NCI-H2171 treated with DMSO at 0.1 percent for 48 hours (cell line): ENCODE measurements at places on chromosomes 13 and 19.

GRCh38 chr19:58557221-58558065, 968 bp downstream of the UBE2M start:
- no peak for DNase-seq

DNA sequence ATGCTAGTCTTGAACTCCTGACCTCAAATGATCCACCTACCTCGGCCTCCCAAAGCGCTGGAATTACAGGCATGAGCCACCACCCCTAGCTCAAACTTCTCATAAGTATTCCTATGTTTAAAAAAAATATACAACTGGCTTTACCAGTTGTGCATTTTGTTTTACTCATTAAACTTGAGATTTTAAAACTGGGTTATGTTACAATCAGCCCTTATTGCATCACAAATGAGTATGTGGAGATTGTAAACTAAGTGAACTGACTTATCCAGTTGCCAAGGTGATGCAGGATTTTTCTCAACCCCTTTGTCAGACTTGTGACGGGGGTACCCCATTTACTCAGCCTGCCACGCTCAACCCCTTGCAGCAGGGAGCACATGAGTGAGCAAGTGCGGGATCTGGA, 14.4 kb upstream of the GTF2F2 start:
- no peak for DNase-seq

- DNase-seq, result peak; percentile 50
Measured at GRCh38 chr13:40536443-40537113, 129.9 kb downstream of the FOXO1 start.

GRCh38 chr19:33416307-33417215, 43.1 kb downstream of the CEBPG start:
- peak; percentile 90 for DNase-seq

GRCh38 chr19:3687774-3688706, 12.2 kb downstream of the PIP5K1C start:
- peak; percentile 41 for DNase-seq

- no peak for DNase-seq
Measured at GRCh38 chr13:51136276-51136980, 25.4 kb upstream of the C13orf42 start.

DNA sequence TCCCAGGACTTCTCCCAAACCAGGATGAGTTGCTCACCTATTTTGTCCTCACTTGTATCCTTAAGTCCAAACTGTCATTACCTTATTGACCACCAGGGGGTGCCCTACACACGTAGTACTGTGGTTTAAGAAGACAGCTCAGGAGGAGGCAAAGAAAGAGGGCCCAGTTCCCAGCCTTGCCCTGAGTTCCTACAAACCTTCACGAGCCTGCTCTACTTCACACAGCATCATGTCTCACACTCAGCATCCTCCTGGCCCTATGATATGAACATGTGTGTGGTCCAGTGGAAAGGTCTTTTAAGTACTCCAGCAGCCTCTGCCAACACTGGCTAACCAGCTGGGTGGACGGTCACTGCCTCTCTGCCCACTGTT, 8.1 kb upstream of the ZNF784 start:
- DNase-seq, result peak; percentile 83

- DNase-seq, result no peak
Measured at GRCh38 chr13:57212989-57213388, 46.0 kb downstream of the PRR20E start.

GRCh38 chr13:23020246-23020843, 160.4 kb upstream of the SGCG start:
- DNase-seq, result peak; percentile 8

GRCh38 chr19:12801466-12802266, at the start of the genes PRDX2 and THSD8:
TSS of gene PRDX2 (minus strand) at chr19:12801800. CDS start at chr19:12801261, 539 bp downstream.
TSS of gene THSD8 (plus strand) at chr19:12802069. CDS start at chr19:12802072, 3 bp downstream.
- peak; percentile 73 for DNase-seq

DNA sequence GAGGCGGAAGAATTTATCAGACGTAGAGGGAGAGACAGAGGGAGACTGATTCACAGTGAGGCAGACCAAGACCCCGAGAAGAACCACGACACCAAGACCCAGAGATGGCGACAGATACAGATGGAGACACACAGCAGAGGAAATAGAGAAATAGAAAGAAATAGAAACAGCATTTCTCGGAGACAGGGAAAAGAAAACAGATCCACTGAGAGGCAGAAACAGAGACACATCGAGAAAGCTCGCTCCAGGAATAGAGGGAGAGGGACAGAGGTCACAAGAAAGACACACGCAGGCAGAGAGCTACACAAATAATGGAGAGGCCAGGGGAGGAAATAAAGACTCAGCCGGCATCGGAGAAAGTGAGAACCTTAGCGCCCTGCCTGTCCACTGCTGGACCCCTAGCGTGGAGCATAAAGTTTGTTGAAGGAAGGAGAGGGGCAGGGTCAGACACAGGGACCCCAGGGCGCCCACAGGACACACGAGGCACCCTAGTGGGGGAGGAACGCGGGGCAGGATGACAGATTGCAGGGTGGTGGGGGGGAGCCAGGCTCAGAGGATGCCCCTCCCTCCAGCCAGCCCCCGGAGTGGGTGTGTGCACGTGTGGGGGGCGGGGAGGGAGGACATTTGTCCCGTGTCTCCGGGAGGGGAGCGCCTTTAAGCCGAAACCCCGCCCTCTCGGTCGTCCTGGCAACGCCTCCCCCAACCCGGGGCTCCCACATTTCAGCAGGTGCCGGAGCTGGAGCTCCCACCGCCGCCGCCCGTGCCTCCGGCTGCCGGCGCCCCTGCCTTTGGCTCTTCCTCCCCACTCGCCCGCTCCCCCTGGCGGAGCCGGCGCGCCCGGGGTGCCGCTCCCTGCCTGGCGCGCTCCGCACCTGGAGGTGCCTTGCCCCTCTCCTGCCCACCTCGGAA, at the start of gene PRKCG:
Gene PRKCG (plus strand): TSS at position 716 of the 909 bp plus-strand sequence. CDS start 298 bp downstream, outside the sequence.
- peak; percentile 9 for DNase-seq

- no peak for DNase-seq
Measured at GRCh38 chr19:38918526-38918925, 6.5 kb upstream of the CCER2 start.

DNA sequence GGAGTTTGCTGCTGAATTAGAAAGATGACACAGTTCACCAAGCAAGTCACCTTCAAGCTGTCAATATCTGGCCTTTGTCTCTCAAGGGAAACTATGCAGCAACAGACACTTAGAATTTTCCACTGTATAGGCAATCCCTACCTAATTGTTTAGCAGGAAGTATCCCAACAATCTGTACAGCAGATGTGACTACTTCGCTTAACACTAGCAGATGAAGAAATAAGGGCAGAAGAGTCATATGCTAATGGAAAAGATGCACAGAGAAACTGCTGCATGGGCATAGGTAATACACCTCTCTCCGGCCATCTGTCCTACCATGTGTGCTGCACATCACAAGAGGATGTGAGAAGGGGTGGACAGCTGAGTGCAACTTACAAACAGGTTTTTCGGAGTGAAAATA, 851.2 kb downstream of the PCDH9 start:
- DNase-seq, result peak; percentile 98

- DNase-seq, result no peak
Measured at GRCh38 chr13:24624801-24625231, 55.4 kb upstream of the ATP12A start.

DNA sequence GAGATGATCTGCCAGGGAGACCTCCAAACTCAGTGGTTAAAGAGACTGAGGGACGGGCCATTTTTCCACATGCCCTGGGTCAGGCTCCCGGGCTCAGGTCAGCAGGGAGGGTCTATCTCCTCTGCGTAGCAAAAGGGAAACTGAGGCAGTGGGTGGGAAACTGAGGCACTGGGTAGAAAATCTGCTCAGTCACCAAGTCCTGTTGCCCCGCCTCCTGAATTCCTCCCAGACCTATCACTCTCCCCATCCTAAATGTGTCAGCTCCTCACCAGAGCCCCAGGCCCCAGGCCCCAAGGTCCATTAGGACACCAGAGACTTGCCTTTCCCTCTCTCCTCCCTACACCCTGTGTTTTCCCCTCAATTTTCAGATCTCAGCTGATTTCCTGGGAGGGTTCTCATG, 2.4 kb downstream of the CD320 start:
- no peak for DNase-seq

- DNase-seq, result no peak
Measured at GRCh38 chr13:91238036-91238435, 109.5 kb upstream of the MIR17HG start.

- no peak for DNase-seq
Measured at GRCh38 chr13:20142023-20142926, 18.6 kb downstream of the GJA3 start.

DNA sequence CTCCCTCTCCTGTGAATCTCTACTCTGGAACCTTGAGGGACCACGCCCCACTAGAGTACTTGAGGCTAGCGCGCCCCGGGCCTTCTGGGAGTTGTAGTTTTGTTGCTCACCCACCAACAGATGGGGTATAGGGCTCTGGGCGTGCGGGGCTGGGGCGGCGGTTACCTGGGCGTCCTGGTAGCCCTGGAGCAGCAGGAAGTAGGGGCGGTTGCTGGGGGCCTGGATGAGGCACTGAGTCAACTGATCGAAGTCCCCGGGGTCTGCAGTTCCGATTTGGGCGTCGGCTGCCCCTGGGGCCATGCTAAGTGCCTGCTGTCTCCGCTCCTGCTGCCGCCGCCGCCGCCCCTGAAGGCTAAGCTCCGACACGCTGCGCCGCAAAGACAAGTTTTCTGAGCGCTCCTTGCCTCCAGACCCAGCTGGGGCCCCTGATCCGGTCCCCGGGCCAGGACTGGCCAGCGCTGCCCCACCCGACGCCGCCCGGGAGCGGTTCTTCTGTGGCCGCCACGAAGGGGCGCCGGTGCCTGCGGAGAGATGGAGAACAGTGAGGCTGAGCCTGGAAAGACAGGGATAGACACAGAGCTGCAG, 5.3 kb downstream of the RASIP1 start:
- DNase-seq, result peak; percentile 74

DNA sequence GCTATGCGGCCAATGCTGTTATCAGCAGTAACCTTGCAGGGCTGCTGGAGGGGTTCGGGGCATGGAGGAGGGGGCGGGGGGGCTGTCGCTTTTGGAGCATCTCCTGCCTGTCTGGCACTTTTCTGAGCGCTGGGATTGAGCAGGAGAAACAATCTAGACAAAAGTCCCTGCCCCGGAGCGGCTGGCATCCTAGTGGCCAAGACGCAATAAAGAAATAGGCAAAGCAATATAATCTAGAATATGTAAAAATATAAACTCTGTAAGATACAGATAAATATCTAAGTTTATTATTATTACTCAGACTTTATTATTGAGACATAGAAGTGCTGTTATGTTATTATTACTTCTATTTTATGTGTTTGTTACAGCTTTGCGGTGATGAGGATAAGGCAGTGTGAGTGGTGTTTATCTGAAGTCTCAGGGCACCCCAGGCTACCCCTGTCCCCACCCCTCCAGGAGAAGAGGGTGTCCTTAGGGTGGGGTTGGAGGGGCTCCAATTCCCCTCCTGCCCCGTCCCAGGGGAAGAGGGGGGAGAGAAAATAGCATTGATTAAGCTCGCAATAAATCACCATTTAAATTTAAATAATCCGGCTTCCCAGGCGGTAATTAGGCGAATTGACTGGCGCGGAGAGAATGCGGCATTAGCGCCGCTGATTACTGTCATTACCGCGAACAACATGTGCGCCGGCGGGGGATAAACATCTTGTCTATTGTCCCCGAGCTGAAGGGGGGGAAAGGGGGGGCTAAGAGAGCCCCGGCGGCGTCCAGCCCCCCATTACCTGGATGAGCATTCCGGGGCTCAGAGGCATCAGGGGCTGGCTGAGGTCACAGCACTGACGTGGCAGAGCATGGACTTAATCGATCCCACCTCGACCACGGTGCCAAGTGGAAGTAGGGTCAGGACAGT, 3.2 kb downstream of the NPAS1 start:
- no peak for DNase-seq

DNA sequence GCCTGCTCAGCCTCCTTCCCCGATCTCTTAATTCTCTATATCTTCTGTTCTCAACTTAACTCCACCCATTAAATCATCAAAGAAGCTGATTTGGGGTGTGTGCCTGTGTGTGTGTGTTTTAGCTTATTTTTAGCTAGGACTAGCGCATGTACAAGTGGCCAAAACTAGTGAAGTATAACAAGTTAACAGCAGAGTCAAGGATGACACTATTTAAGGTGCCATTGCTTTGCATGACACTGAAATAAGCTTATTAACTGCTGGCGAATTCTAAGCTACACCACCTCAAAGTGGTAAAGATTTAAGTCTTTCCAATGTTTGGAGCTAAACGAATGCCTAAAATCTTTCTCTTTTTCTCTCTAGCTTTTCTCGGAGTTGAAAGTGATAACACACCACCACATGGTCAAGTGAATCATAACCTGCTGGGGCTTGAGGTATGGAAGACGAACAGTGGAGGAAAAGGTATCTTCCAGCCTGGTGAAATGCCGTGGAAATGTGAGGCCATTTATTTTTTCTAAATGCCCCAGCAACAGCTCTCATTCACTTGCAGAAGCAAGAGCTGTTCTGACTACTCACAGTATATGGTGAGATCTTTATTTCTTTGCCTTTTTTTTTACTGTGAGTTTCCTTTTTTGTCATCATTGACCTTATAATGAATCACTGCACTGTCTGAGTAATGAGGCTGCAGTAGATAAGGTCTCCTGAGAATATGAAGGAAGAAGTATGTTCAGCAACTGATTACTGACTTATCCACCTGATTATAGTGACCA, 570.3 kb downstream of the PCDH9 start:
- DNase-seq, result peak; percentile 44

DNA sequence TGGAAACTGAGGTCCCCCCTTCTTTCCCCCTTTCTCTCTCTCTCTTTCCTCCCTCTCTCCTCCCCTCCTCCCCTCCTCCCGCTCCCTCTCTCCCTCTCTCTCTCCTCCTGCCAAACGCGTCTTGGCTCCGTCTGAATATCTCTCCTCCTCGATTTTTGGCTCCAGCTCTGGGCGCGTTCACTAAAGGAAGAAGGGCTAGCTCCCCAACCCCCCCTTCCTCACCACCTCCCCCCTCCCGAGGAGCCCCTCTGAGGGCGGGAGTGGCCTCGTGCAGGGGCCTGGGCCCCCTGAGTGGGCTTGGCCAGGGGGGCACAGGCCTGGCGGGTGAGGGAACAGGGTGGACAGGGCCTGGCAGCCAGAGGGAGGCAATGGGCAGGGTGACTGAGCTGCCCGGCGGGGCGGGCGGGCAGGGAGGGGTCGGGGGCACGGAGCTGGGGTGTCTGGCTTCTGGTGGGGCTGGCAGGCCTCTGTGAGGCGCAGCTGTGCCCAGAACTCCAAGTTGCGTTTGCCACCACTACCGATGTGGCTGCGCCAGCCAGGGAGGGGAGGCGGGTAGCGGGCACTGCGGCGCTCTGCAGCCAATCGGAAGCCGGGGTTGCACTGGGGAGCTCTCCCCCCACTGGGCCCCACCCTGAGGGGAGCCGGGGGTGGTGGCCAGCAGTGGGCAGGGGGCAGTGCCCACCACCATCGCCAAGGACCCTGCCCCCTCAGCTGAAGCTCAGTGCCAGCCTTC, 7.1 kb downstream of the NFIX start:
- no peak for DNase-seq

GRCh38 chr19:7914598-7915045, at the start of gene TGFBR3L:
TSS of gene TGFBR3L (plus strand) at chr19:7914830.
- no peak for DNase-seq

- DNase-seq, result no peak
Measured at GRCh38 chr19:1924320-1924961, 16.5 kb upstream of the CSNK1G2 start.

- DNase-seq, result no peak
Measured at GRCh38 chr19:10737722-10738121, 19.8 kb downstream of the DNM2 start.

- DNase-seq, result no peak
Measured at GRCh38 chr13:23081220-23081619, 99.6 kb upstream of the SGCG start.

GRCh38 chr19:3958836-3959765, 11.8 kb downstream of the DAPK3 start:
- no peak for DNase-seq
